Activated T-cell treated with anti-CD3 and anti-CD28 coated beads for 1 hour (primary cell): ENCODE measurements at places on chromosomes 3 and 15.

DNA sequence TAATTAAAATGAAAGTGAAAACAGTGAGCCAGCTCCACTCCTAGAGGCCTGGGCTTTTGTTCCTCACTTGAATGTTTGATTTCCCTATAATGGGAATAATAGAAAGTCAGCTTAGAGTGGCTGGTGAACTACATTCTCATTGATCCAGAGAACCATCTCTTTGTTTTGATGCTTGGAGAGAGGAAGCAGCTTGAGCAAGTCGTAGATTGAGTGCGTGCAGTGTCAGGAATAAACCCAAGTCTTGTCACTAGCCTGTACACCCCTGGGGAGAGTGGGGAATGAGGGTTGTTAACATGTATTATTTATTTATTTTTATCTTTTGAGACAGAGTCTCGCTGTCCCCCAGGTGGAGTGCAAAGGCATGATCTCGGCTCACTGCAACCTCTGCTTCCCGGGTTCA lies 885 bp upstream of the LSG1 start:
- no peak for DNase-seq

DNA sequence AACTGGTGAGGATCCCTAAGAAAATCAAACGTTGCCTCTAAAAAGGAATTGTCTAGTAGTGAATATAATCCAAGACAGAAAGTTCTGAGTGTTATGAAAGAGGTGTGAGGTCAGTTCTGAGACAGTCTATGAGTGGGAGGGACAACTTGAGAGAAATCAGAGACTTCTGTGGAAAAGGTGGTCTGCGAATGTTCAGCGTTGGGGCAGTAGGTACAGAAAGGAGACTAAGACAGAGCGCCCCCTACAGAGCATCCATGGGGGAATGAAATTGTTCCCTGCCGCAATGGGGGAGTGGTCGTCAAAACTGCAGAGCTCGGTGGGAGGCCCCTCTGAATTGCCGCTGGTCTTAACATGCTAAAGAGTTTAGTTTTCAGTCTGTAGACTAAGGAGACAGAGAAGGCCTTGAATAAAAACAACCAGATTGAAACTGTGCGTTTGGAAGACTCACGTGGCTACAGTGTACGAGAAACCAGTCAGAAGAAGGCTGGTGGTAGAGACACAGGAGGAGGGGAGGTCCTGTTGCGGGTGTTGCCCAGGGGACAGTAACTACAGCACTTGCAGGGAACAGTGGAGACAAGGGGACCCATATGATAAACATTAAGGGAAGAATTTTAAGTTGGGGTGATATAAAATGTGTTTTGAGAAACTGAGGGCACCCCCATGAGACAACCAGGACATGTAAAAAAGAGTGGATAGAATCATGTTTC lies 6.9 kb downstream of the TNIK start:
- no peak for DNase-seq

DNA sequence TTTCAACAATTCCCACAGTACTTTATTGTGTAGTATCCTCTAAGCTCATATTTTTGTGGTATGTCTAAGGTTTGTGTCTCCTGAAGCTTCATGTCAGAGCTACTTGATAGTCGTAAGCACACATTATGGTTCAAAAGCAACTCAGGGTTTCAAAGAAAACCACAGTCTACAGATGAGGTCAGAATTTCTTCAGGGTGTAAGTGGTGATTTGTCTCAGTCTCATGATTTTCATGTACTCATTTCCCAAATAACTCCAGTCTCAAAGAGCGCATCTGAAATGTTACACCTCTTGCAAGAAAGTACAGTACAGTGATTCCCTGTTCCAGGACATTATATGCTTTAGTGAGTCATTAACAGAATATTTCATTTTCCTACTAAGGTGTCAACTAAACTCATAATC lies 47.5 kb upstream of the SSR3 start:
- DNase-seq: no peak

GRCh38 chr15:96560246-96560895 lies 229.9 kb downstream of the NR2F2 start:
- DNase-seq: no peak

- DNase-seq: peak; percentile 45
These were observed 801 bp downstream of the ARHGAP31 start for GRCh38 chr3:119294696-119295671.

- DNase-seq: no peak
These were observed 880.1 kb downstream of the CADM2 start for GRCh38 chr3:85838921-85839320.

- no peak for DNase-seq
These were observed 46.6 kb downstream of the DNAAF4 start for GRCh38 chr15:55461447-55461846.
